ENCODE measurements at places on chromosomes 4 and X.

- no peaks in the 10 kb centered on the region for H3K27me3 ChIP-seq
- H3K4me3 ChIP-seq = no peak overlapping the region
- H3K4me1 ChIP-seq = no peaks in the 10 kb centered on the region
- H3K36me3 ChIP-seq = no peaks in the 10 kb centered on the region
Observed at GRCh38 chrX:17584248-17584681, 153.0 kb upstream of the SCML1 start.

DNA sequence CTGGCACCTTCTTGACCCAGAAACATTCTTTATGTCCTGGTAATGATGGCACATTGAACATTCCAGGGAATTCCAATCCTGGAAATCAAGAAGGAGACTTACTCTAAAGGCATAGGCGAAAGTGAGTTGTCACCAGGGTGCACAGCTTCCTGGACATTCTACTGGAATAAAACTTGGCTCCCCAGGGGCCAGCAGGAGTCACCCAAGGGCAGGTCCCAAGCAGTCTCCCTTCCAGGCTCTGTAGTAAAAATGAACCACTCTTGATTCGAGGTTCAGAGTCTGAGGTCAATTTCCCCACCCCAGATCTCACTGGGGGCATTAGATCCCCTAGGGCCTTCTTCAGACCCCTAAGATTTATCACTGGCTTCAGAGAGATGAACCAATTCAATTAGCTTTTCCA, 338.7 kb upstream of the GATB start:
- H3K27me3 ChIP-seq = no peaks in the 10 kb centered on the region
- no peak for DNase-seq
- H3K4me3 ChIP-seq = no peak overlapping the region
- H3K36me3 ChIP-seq = no peaks in the 10 kb centered on the region
- no peak overlapping the region for H3K27ac ChIP-seq

DNA sequence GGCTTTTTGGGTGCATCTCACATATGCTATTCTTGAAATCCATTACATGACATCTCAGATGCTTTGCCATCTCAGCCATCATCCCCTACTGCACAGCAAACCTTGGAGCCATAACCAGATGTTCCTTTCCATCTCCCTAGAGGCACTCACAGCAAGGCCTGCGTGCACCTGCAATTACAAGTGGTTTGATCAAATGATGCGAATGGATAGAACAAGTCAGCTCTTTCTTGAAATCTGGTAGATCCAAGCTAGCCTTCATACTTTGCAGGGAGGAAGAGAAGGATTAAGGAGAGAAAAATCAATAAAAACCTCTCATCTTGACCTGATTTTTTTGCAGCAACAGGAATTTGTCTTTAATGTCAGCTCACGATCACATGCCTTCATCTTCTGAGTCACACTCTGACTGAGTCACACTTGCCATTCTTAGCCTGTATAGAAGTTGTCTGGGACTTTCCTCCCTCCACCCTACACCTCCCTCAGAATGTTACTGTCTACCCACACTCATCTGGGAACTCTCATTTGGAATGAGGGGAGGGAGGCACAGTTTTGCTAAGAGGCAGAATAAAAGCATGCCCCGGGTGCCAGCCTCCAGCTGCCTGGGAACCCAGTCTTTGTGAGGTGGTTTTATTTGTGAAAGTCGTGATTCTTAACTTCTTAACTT, 11.9 kb upstream of the TRIML1 start:
- no peaks in the 10 kb centered on the region for H3K4me1 ChIP-seq
- DNase-seq = no peak
- no peaks in the 10 kb centered on the region for H3K36me3 ChIP-seq
- no peaks in the 10 kb centered on the region for H3K27me3 ChIP-seq

DNA sequence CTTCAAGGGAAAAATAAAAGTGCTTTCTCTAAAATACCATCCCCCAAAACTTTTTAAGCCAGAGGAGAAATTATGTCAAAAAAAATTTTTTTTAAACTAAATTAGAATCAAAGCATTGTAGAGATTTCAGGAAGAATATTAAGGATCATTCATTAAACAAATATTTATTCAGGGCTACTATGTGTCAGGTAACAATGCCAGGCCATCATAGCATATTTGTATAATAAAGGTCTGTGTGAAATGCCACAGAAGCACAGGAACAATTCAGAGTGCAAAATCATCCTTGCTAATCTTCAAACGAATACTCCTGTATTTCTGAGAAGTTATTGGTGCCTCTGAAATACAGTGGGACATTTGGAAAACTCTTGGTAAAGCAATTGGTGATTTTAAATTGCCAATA, 2.0 kb downstream of the CCDC160 start:
- H3K4me1 ChIP-seq = no peaks in the 10 kb centered on the region
- no peaks in the 10 kb centered on the region for H3K36me3 ChIP-seq
- H3K27me3 ChIP-seq = peaks cover 9% of the 10 kb centered on the region
- H3K27ac ChIP-seq = no peak overlapping the region

DNA sequence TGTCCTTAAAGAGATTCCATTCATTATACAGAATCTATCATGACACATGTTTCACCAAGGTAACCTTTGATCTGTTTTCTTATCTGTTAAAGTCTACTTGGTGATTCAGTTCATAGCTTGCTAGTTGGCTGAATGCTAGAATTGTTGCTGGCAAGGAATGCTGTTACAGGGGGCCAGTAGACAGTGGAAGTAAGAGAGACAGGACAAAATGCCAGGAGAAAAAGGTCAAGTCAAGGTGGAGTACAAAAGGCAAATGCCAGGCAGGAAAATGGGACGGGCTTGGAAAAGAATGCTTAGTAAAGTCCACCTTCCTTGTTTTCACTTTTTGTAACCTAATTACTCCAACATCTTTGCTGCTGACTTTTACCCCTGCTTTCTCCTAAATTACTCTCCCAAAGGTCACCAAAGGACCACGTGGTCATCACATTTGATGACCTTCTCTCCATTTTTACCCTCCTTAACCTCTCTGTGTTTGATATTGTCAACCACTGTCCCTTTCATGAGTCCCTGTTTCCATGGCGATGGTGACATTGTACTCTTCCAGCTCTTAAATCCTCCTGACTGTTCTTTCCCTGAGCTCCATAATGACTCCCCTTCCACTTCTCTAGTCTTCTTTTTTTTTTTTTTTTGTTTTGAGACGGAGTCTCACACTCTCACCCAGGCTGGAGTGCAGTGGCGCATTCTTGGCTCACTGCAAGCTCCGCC, 24.5 kb upstream of the TAPT1 start:
- no peak overlapping the region for H3K4me3 ChIP-seq
- no peaks in the 10 kb centered on the region for H3K27me3 ChIP-seq

GRCh38 chr4:84535901-84536300, 36.8 kb upstream of the NKX6-1 start:
- no peaks in the 10 kb centered on the region for H3K27me3 ChIP-seq
- DNase-seq = no peak
- H3K4me1 ChIP-seq = no peaks in the 10 kb centered on the region

GRCh38 chrX:133774807-133775206, 210.6 kb downstream of the GPC3 start:
- DNase-seq = no peak
- H3K27ac ChIP-seq = no peak overlapping the region
- no peak overlapping the region for H3K4me3 ChIP-seq
- no peaks in the 10 kb centered on the region for H3K27me3 ChIP-seq

DNA sequence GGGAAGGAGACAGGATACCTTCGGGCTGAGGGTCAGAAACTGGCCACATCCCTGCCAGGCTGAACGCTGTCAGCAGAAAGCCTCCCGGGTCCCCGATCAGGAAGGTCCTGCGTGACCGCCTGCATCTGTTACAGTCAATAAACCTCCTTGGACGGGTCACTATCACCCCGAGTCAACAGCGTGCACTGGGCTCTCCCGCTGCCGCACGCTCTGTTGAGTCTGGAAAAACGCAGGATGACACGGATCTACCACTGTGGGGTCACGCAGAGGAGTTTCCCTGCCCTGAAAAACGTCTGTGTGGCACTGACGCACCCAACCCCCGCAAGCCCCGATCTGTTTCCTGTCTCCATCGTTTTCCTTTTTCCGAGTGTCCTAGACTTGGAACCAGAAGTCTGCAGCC, 12.1 kb downstream of the PPP2R3B start:
- H3K36me3 ChIP-seq = no peaks in the 10 kb centered on the region
- H3K27ac ChIP-seq = no peak overlapping the region
- no peak overlapping the region for H3K4me3 ChIP-seq
- no peak for DNase-seq
- H3K27me3 ChIP-seq = peaks cover 49% of the 10 kb centered on the region

DNA sequence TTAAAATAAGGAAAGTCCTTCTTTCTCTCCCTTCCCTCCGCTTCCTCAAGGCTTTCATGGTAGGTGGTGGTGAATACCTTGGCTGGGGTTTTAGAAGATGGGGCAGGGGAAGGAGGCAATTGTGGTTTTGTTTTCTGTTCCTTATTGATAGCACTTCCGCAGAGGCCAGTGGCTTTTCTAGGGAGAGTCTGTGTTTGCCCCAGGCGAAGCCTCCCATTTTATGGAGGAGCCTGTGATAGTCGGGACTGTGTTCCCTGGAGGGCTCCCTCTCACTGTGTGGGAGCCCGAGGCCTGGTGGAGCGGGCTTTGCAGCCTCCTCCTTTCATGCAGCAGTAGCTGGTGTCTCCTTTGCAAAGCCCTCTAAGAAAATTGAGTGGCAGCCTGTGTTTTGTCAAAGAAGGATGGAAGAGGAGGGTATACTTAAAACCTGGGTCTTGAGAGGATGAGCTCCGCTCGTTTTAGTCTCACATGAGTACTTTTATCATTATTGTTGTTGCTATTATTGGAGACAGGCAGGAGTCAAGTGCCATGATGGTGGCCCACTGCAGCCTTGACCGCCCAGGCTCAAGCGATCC, 29.8 kb upstream of the STOX2 start:
- no peak for DNase-seq
- no peaks in the 10 kb centered on the region for H3K4me1 ChIP-seq
- H3K27me3 ChIP-seq = no peaks in the 10 kb centered on the region

DNA sequence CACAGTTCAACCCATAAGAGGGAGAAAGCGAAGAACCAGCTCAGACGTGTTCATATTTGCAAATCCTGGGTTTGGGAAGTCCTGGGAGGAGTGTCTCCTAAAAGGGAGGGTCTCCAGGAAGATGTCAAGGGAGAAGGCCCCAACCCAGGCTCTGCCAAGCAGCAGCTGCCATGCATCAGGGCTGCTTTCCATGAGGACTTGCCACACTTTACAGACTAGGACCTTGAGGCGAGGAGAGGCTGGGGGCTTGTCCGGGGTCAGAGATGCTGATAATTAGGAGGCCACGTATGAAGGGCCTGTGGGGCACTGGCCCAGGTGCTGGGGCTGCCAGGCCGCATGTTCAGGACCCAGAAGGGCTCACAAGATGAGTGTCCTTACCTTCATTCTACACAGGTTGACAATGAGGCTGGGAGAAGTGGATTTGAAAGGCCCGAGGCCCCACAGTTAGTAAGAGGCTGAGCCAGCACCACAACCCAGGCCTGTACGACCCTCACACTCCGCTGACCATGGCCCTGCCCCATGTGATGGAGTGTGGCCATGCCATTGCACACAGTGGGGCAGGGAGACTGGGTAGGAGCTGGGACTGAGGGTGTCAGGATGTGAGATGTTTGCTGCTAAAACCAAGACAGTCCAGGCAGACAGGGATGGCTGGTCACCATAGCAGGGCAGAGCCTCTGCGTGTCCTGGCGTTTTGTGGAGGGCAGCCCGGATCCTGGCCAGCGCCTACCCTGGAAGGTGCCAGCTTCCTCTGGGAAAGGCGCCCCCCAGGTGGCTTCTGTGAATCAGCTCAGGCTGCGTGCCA, 94.8 kb downstream of the PSAPL1 start:
- H3K36me3 ChIP-seq = no peaks in the 10 kb centered on the region
- no peaks in the 10 kb centered on the region for H3K27me3 ChIP-seq
- DNase-seq = no peak

DNA sequence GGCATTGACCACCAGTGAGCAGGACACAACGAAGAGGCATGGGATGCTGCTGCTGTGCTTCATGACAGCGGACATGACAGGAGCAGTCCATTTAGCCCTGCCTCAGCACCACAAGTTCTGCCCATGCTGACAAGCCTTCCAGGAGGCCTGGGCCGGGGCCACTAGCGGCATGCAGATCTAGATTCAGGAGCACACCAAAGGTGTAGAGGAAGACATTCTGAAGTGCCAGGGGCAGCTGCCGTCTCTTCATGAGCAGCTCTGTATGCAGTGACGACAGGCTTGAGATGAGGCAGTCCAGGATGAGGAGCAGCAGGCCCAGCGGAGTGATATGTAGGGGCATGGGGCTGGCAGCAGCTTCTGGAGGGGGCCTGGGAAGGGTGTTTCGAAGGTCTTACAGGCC, 38.5 kb upstream of the SLC4A4 start:
- H3K4me1 ChIP-seq = peaks cover 25% of the 10 kb centered on the region
- no peaks in the 10 kb centered on the region for H3K27me3 ChIP-seq
- H3K27ac ChIP-seq = no peak overlapping the region
- H3K36me3 ChIP-seq = no peaks in the 10 kb centered on the region

DNA sequence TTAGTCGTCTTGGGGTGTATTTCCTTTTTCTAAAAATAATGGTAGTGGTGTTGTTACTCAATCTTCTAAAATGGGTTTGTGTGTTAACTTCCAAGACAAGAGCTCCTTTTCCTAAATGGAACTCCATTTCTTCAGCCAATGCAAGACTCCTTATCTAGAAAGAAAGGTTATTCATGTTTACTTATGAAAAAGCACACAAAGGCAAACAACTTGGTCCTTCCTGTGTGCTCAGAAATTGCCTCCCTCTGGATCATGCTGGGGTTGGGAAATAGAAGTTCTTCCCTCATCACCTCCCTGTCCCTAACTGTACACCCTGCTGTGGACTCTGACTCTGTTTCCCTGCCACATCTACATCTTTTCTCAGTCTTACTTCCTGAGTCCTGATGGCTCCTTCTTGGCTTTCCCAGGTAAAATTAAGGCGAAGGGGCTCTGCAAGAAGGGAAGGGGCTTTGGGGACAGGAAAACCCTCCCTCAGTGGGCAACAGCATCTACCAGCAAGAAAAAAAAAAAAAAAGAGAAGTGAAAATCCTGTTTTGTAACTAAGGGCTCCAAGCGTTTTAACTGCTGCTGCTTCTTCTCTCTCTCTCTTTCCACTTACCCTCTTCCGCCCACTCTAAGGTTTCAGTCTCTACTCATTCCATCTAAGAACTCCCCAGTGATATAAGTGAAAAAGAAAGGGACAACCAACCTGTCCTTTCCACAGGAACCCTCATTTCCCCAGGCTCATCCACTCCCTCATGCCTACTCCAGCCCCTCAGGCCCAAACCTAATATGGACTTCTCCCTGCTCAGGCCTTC, 19.8 kb upstream of the TASL start:
- H3K27me3 ChIP-seq = no peaks in the 10 kb centered on the region
- H3K27ac ChIP-seq = no peak overlapping the region
- H3K4me3 ChIP-seq = no peak overlapping the region
- no peaks in the 10 kb centered on the region for H3K4me1 ChIP-seq
- no peaks in the 10 kb centered on the region for H3K36me3 ChIP-seq
- DNase-seq = no peak

Data from transverse colon (tissue), 4 donors.